ENCODE measurements at places on chromosomes 2 and 18.
A peak's percentile ranks its signal among the peaks of the same experiment; 100 is the strongest.

GRCh38 chr2:163556511-163556910 is 179.3 kb downstream of the FIGN start:
- peak; percentile 49 for DNase-seq

- no peak for DNase-seq
Observed at GRCh38 chr2:220521551-220521950, 894.1 kb downstream of the SLC4A3 start.

- DNase-seq: no peak
Observed at GRCh38 chr18:64806691-64807090, 657.8 kb upstream of the LINC00305 start.

DNA sequence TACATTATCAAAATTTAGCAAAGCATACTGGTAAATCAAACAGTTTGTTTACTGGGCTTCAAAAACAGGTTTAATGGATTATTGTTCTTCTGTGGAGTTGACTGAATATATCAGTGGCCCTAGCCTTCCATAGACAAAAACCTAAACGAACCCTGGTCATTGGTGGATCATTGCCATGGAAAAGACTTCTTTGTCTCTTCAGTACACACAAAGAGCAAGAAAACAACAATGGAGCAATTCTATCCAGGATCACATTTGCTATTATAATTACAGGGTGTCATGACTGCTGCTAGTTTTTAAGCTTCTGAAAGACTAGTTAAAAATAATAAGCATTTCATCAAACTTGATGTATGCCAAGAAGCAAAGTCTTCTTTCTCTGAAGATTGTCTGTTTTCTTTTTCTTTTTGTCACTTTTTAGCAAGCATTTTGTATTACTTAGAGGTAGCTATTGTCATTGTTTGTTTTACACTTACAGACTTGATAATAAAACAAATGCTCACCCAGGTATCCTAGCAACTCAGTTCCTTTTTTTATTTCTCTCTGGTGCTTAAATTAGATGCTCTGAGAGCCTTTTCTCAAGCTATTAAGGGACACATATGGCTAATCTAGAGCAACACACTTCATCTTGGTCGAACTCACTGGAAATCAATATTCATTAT is 1228.7 kb upstream of the DDX18 start:
- no peak for DNase-seq

DNA sequence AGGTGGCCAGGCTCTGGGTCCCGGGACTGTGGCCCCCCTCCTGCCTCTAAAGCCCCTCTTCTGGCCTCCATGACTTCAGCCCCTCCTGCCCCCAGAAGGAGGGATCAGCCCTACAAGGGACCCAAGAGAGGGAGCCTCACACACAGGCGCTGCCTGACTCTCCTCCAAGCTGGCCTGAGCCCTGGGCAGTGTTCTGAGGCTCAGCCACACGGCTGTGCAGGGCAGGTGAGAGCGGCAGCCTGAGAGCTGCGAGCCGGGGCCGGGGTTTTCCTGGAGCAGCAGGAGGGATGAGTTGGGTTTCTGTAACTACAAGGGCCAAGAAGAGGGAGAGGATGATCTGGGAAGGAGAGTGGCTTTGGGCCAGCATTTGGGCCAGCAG is 70.1 kb downstream of the HPCAL1 start:
- DNase-seq: no peak

GRCh38 chr2:15517793-15518192 is 43.3 kb downstream of the NBAS start:
- no peak for DNase-seq

DNA sequence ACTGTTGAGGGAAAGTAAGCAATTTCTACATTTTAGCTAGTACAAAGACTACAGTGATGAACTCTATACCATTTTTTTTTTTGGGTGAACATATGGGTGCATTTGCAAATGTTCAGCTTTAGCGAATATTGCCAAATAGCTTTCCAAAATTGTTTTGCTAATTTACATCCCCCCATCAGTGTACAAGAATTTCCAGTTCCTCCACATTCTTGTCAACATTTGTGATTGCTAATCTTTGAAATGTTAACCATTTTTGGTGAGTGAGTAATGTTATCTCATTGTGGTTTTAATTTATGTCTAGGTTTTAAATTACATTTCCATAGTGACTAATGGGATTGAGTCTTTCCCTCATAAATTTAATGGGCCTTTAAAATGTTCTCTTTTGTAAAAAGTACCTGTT is 16.4 kb upstream of the CNRIP1 start:
- DNase-seq: peak; percentile 37

DNA sequence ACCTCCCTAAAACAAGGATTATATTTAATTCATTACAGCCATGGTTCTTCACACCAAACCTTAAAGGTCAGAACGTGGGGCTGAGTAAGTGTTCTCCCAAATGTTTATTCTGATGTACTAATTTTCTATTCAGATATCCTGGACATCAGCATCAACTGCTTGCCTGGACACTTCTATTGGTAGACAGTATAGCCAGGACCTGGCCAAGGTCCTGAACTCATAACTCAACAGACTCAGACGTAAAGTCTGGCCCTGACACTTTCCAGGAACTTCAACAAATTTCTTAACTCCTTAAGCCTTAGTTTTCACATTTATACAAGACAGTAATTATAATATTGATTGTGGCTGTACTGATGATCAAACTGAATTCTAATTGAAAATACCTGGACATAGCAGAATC is 89.1 kb downstream of the AKAIN1 start:
- DNase-seq: no peak

GRCh38 chr2:27724905-27725701 is 46.4 kb upstream of the MRPL33 start:
- DNase-seq: no peak

GRCh38 chr2:53660886-53661285 is 106.7 kb upstream of the CHAC2 start:
- DNase-seq: no peak

DNA sequence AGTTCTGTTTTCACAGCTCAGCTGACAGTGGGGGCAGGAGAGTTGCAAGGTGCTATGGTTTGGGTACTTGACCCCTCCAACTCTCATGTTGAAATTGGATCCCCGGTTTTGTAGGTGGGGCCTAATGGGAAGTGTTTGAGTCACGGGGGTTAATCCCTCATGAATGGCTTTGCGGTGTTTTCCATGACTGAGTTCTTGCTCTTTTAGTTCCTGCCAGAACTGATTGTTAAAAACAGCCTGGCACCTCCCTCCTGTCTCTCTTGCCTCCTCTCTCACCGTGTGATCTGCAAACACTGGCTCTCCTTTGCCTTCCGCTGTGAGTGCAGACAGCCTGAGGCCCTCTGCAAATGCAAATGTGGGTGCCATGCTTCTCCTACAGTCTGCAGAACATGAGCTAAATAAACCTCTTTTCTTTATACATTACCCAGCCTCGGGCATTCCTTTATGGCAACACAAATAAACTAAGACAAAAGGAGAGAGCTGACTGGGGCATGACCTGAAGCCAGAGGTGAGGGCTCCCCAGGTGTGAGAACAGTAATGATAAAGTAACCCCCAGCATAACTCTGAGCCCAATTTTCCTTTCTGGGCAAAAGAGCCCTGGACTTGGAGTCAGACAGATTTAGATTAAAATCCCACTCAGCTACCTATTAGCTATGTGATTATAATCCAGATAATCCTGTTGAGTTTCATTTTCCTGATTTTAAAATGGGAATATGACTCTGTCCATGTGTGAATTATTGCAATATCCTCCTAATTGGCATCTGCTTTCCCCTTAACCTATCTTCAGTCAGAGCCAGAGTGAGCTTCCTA is 64.9 kb upstream of the CAPN13 start:
- no peak for DNase-seq

DNA sequence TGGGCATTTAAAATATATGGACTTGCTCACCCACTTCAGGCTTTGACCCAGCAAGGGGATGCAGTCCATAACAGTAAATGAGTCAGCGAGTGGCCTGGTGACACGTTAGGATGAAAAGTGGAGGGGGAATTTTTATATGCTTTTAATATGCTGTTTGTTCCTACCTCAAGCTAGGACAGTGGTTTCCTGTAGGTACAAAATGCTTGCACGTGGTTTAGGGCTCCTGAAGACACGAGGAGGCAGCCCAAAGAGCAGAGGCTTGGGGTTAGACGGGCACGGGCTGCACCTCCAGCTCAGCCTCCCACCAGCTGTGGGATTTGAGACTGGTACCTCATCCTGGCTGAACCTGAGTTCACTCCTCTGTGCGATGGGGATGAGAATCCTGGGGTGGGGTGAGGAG is 306.2 kb upstream of the CXCR4 start:
- no peak for DNase-seq
